ENCODE measurements at places on chromosomes 2 and 18.

- DNase-seq, result peak; percentile 50
These were observed 103.4 kb downstream of the HDAC4 start for GRCh38 chr2:239297142-239298004.

- no peak for DNase-seq
These were observed 124.5 kb downstream of the CCDC102B start for GRCh38 chr18:68922392-68922791.

GRCh38 chr2:232454630-232455029, 1.3 kb upstream of the ALPI start:
- DNase-seq, result no peak

DNA sequence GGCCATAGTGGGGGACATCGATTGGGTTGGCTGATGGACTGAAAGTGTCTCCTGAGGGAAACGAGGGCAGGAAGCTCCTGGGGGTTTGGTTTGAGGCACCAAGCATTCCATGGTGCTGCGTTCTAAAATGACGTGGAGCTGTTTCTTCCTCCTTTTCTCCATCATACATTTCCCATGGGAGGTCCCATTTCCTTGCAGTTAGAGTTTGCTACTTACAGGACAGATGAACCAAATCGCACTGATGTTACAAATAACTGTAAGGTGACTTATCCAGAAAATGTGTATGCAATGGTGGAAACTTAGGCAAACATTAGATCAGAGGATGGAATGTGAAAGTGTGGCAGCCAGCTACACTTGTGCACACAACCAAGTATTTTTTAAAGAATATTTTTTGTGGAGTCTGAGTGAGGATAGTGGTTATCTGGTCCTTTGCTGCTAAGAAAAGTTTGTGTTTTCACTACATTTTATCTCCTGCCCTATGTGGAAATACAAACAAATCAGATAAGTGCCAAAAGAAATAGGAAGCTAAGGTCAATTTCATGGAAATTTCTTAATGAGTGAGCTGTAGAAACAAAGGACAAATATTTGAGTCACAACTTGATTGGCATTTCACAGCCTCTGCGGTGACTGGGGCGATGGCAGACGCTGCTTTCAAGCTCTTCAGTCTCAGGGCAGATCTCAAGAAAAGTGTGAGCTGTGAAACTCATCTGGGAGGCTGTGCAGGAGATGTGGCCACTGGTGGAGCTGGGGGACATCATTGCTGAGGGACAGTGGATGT, 256.2 kb downstream of the TSN start:
- DNase-seq, result no peak

DNA sequence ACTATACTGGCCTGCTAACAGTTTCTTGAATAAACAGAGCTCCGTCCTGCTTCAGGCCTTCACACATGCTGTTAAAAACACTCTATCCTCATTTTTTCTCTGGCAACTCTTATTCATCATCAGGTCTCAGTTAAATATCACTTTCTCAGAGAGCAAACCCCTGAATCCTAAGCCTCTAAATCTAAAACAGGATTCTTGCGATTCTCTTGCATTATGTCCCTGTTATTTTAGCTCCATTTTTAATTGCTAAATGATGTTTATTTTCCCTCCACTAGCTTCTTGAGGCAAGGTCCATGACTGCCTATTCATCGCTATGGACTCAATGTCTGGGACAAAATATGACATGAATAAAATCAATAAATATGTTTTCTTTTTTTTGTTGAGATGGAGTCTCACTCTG, 190.7 kb upstream of the SMAD7 start:
- DNase-seq, result no peak

- no peak for DNase-seq
These were observed 2.3 kb upstream of the NAPG start for GRCh38 chr18:10523544-10523943.

DNA sequence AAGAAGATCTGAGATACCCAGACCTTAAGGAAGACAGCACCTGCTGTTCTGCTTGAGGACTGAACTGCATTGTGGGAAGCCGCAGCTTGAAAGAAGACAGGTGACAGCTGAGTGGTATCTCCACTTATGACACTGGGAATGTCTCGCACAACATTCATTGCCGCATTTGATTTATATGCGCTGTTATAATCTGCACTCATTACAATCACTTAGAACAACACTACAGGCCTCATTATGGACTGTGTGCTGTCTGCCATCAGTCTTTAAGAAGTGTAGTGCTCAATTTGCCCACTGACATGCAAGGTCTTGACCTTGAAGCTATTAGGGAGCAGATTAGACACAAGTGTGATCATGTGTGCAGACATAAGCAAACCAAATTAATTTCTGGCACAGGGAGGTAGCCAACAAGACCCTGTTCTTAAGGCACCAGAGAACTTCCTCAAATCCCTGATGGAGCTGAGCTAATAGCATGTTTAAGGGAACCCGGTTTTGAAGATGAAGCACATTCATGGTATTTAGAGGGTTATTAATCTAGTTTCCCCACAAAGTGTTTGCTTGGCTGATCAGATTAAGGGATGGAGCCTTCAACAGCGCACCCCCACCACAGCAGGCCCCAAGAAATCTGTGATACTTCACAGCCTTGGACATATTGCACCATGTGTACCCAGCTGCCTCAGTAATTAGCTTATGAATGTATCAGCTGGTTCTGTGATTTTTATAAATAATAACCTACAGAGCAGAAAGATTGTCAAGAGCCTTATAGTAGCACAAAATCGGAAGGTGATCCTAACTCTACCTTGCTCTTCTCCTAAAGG, 146.8 kb downstream of the SATB2 start:
- DNase-seq, result no peak

DNA sequence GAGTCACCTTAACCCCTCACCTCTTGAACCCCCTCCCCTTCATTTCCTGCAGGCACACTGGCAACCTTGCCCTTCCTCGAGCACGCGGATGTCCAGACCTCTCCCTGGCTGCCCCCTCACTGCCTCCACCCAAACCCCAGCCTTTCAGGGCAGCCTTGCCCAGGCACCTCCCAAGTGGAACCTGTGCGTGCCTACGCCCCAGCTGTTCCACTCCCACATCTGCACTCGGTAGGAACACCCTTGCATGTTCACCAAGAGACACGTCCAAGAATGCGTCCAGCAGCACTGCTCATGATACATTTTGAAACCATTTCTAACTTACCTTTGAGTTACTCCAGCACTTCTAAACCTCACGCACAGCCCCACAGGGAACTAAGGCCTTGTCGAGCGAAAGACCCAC, 93.8 kb upstream of the YWHAQ start:
- no peak for DNase-seq

DNA sequence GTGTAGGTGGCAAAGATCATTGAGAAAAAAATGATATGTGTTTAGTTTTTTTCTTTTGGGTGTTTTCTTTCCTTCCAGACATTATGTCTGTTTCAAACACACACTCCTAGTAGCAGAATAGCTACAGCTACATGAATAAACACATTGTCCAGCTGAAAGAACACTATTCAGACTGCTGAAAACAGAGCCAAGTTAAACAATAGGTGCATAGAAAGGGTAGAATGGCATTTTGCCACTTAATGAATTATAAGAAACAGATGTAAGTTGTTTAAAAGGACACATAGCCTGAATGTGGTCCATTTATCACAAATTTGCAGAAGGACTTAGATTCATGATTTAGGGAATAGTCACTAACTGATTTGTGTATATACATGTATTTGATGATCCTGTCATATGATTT, 20.1 kb downstream of the CTLA4 start:
- DNase-seq, result no peak

DNA sequence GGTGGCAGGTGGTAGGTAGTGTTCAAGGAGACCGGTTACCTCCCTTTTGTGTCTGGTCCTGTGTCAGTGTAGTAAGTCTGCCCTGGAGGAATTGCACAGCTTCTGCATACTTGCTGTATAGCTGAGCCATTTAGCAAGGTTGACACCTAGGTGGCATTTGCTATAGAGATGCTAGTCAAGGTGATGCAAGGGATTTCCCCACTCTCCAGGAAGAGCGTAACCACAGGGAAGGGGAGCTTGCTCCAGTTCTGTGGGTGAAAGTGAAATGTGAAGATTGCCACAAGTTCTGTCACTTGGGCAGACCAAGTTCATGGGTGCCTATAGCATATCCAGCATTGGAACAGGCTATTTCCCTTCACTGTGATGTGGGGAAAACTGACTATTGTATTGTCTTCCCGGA, 28.1 kb downstream of the NAT8 start:
- DNase-seq, result no peak

- no peak for DNase-seq
These were observed 60.1 kb downstream of the PIGN start for GRCh38 chr18:62126737-62127136.

- DNase-seq, result no peak
These were observed 95.7 kb downstream of the ZNF385B start for GRCh38 chr2:179765666-179766065.

GRCh38 chr18:65735155-65735554, 15.7 kb upstream of the CDH7 start:
- DNase-seq, result no peak

DNA sequence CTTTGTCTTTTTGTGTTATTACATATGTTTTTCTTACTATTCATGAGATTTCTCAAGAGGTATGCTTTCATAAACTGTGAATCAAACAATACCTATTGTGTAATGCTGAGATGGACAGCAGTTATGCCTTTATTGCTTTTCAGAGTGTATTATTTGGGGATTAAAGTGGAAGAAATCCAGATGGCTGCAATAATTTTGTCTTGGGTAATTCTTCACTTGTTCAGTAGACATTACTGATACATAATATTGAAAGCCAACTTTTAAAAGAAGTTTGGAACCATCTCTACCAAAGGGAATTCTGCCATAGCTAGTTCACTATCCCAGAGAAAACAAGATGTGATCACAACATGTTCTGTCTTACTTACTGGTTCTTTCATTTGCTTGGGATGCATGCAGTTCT, 253.4 kb upstream of the ZSWIM2 start:
- DNase-seq, result no peak

DNA sequence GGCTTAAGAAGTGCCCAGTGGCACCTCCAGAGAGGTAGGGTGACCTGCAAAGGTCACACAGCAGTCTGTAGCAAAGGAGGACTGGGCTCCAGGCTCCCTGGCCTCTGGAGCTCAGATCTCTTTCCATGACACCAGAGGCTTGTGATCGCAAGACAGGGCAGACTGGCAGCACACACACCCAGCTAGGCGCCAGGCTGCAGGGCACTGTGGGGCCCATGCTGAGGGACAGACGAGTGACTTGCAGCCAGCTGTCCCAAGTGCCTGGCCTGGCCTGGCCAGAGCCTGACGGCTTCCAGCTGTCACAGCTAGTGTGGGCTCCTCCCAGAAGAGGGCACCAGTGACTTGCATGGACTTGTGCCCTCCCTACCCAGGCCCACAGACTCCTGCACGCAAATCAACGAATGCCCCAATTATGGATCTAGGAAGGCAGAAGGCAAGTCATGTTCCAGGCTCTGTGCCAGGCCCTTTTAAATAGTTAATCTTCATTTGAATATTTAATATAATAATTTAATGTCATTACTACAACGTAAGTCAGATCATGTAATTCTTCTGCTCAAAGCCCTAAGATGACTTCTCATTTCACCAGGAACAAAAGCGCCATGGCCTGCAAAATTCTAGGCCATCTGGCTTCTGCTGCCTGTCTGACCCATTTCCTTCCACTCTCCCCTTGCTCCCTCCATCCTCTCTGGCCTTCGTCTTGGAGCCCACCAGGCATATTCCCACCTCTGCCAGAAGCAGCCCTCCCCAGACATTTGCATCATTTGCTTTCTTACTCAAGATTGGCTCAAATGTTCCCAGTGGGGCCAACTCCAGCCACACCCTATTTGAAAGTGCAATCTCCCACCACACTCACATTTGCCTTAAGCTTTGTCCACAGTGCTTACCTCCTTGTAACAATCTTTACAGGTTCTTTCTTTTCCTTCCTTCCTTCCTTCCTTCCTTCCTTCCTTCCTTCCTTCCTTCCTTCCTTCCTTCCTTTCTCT, 3.7 kb upstream of the SPEG start:
- no peak for DNase-seq

DNA sequence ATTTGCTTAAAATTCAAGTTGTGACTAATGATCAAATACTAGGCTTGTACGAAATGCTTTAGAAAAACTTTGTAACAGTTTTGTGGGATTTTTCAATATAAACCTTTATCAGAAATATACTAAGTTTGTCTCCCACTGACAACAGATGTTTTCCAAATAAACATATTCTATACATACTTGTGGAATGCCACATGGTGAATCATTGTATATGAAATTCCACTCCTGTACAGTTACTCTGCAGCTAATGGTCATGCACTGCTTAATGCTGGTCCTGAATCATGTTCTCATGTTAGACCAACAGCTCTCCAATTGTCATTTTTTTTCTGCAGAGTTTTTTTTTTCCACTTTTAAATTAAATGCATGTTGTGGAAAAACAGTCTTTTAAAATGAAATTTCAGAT, 90.1 kb downstream of the DPP4 start:
- no peak for DNase-seq

- no peak for DNase-seq
These were observed 51.7 kb downstream of the HPCAL1 start for GRCh38 chr2:10354399-10354798.

DNA sequence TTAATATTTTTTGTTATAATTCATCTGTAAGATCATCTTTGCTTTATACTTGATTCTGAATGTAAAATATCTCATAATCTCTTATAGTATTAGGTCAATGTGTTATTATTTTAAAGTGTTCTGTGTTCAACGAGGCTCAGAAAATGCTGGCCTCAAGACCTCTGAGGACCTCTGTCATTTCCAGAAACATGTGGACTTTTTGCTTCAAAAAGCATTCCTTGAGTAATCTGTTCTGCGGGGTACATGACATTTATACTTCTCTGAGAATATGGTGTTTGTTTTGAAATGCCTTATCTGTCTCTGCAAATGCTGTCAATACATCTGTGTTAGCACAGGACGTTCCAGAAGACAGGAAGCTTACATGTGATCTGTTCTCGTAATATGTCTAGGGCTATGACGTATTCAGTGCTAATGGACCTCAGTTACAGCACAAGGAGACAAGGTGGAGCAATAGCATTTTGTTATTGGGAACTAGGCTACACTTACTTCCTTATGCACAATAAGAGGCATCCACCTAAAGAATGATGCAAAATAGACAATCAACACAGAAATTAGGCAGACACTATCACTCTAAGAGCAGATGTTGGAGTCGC, 37.6 kb upstream of the IL1RL1 start:
- no peak for DNase-seq

DNA sequence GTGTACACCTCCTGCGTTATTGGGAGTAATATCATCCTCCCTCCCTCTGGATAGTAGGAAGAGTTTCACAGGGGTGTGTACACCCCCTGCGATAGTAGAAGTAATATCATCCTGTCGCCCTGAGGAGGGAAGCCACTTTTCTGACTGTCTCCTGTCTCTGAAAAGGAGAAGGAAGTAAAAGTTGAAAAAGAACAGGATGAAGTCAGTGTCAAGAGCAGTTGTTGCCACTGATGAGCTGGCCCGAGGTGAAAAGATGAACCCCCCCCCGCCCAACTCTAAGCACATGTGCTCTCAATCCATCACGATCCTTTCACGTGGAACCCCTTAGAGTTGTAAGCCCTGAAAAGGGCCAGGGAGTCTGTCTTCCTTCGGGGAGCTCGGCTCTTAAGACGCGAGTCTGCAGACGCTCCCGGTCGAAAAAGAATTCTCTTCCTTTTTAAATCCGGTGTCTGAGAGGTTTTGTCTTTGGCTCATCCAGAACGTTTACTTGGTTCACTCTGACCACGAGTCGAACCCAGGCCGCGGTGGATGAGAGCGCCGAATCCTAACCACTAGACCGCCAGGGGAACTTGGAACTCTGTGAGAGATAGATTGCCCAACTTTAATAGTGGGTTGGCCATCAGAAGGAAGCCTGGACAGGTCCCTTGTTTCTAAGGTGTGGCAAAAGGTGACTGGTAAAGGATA, 22.4 kb upstream of the NAGK start:
- DNase-seq, result no peak

GRCh38 chr2:200439981-200440380, 69.9 kb downstream of the KCTD18 start:
- no peak for DNase-seq

Data from sciatic nerve (tissue), 2 donors.